ENCODE measurements at places on chromosomes 1 and 21.

GRCh38 chr1:116411784-116412479 is 38.9 kb downstream of the ATP1A1 start:
- DNase-seq: no peak

GRCh38 chr1:60034999-60035398 is 38.6 kb downstream of the C1orf87 start:
- no peak for DNase-seq

DNA sequence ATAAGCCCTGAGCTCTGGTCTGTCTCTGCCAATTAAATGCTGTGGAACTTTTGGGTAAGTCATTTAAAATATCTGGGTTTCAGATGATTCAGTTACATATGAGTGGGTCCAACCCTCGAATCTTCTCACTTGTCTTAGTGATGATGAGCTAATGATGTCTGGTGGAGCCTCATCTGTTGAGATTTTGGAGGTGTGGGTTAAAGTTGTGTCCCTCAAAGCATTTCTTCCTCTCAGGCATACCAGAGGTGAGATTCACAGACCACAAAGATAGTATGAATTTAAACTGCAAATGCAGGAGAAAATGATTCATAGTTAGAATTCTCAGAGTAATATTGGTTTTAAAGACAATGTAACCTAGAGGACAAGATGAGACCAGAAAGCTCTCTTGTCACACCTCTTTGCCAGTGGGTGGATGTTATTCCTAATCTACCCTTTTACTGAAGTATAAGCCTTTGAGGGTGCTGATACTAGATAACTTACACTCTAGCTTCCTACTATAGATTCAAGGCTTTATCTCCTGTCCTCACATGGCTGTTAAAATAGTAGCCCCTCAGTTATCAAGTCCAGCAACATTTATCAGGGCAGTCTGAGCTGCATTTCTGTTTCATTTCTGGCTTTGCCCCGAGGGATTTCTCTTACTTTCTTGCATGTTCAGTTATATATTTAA is 90.7 kb downstream of the MT1HL1 start:
- no peak for DNase-seq

DNA sequence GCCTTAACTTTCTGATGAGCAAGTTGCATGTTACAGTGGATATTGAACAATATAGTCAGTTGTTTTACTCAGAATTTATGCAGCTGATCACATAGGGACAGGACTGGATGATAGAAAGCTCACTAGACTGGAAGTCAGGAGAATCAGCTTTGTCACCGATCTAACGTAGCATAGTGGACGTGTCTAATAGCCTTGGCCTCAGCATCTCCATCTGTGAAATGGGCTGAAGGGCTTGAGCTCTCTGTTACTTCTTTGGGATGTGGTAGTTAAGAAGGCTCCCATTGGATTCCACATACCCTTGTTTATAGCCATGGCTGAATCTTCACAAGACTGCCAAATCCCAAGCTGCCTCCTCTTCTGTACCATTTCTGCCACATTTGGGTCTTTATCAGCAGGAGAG is 190.6 kb downstream of the GRIK1 start:
- DNase-seq: no peak

DNA sequence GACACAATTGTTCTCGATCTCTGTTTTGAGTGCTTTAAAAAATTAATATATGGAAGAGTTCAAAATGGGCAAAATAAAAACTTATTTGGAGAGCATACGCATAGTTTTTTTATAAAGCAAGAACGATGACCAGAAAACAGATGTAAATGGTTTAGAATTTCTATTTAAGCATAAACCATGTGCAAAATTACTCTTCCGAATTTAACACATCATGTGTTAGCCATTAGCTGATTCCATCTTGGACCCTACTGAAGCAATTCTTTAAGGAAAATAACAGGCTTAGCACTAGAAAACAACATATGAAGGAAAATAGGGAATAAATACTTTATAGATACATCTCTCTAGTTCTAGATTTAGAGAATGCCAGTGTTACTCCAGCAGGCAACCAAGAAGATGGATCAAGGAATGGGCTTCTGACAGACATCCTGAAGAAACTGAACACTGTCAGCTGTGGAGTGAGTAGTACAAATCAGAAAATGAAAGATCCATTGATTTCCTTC is 26.7 kb downstream of the CDC7 start:
- DNase-seq: no peak

- DNase-seq: no peak
Observed at GRCh38 chr1:212261361-212261929, 23.8 kb upstream of the PPP2R5A start.

- DNase-seq: no peak
Observed at GRCh38 chr1:165857046-165857801, 29.8 kb downstream of the UCK2 start.

DNA sequence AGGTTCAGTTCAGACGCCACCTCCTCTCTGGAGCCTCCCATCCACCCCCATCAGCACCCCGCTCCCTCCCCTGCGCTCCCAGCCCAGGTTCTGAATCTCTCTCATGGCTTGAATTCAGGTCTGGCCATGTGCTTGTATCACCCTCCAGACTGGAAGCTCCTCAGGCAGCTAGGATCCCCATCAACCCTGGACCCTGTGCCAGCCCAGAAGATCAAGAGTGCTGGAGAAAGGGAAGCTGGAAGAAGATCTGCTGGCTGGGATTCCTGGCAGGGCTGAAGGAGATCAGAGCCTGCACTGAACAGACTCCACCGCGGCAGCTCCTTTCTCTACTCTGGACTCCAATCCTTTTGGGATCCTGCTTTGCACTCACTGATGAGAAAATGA is 11.7 kb upstream of the TINAGL1 start:
- no peak for DNase-seq

- no peak for DNase-seq
Observed at GRCh38 chr1:55141295-55141893, 73.8 kb downstream of the USP24 start.

DNA sequence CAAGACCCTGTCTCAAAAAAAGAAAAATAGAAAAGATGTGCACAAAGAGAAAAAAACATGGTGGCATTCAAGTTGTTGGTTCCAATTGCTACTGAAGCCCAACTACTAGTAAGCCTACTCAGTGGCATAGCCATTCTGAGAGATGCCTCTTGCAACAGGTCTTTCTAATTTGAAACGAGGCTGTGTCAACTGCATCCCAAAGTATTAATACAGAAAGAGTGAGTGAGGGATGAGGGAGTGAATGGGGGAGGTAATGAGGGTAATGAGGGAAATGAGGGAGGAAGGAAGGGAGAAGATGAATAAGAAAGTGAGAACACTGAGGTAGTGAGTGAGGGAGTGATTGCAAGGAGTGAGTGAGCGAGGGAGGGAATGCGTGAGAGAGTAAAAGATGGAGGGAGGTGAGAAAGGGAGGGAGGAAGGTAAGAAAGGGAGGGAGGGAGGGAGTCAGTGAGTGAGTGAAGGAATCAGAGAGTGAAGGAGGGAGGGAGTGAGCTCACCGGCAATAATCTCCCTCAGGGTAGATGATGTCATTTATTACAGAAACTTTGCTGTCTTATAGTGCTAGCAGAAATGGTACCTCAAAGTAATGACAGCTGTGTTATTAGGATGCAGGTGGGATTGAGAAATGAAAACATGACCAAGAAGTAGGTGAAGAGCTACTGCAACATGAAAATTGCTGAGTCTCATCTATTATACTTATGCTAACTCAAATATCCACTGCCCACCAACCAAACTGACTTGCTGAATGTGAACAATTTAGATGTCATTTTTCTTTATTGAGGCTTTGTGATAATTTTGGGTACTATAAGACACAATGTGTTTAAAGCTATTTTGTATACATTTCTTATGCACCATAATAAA is 75.6 kb upstream of the ADAM30 start:
- no peak for DNase-seq

- no peak for DNase-seq
Observed at GRCh38 chr1:100443811-100444571, 91.7 kb downstream of the CDC14A start.

DNA sequence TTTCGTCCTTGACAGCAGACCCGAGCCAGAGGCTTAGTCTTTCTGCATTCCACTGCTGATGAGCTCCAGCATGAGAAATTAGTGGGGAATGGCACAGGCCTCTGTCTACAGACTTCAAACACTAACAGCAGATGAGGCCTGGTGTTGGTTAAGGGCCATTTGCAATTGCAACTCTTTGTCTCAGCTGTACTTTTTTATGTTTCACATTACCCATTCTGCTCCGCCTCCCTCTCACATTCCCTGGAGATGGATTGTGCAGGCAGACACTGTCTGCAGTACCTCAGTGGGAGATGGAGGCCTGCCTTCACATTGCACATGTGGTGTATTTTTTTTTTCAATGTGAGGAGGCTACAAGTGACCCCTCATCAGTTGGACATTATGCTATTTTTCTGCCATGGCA is 370.2 kb downstream of the DUSP10 start:
- DNase-seq: no peak

DNA sequence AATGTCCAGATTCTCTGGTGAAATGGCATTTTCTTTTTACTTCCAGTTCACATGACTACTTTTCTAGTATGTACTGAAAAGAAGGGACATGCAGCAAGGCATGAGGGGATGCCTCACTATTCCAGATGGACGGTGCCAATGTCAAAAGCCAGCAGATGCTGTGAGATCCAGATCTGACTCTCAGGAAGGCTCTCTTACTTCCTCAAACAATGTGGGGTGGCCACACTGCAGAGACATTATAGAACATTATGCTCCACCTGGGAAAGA is 17.7 kb downstream of the CRYZ start:
- no peak for DNase-seq

DNA sequence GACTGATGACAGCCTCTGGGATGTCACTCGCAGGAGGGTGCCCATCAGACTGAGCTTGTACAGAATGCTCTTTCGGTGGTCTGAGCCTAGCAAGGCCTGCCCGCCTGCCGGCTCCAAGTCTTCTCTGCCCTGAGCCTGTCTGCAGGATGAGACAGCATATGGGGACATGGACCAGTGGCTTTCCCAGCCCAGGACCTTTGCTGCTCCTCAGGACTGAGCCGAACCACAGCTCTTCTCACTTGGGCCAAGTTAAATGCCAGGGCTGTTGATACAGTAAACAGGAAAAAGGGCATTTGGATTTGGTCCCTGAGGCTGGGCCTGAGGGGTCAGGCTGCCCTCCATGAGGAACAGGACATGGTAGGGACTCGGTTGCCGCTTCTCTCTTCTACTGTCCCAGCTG is 64.3 kb upstream of the EPS8L3 start:
- DNase-seq: no peak

DNA sequence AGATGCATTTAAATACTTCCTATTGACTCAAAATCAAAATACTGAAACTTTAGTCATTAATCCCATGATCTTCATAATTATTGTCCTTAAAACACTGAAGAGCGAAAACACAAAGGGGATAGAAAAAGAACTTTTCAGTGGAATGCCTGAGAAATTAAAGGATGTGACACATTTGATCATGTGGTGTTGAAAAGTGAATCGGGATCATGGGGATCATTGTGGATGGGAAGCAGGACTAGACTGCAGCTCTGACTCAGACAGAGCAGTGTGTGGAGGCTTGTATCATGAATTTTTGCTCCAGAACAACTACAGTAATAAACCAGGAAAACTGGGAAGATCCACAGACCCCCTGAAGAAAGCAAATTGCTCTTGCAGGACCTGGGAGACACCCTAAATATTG is 161.1 kb upstream of the CXADR start:
- no peak for DNase-seq

DNA sequence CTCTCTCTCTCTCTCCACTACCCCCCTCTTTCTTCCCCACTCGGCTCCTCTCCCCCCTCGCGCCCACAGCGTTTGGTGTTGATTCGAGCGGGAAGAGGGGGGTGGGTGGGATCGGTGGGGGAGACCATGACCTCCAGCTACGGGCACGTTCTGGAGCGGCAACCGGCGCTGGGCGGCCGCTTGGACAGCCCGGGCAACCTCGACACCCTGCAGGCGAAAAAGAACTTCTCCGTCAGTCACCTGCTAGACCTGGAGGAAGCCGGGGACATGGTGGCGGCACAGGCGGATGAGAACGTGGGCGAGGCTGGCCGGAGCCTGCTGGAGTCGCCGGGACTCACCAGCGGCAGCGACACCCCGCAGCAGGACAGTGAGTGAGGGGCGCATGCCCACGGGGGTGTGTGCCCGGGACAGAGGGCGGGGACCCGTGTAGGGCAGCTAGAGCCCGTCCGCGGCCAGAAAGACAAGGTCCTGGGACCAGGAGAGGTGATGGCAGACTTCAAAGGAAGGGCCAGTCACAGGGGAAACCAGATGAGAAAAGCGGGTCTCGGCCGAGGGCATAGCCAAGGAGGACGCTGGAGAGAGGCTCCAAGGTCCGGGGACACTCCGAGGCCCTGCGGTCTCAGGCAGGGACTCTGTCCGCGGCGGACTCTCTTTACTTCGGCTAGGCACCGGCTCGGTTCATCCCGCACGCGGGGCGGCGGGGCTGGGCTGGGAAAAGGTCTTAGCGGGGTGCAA is at the start of gene PRRX1:
Gene PRRX1 (plus strand): TSS at position 39 of the 735 bp plus-strand sequence. CDS start 88 bp downstream, at position 127.
- no peak for DNase-seq

- no peak for DNase-seq
Observed at GRCh38 chr1:20358761-20359263, 68.1 kb downstream of the VWA5B1 start.

- DNase-seq: no peak
Observed at GRCh38 chr1:3457910-3458883, 3.7 kb downstream of the ARHGEF16 start.

- DNase-seq: no peak
Observed at GRCh38 chr1:237152506-237153335, 110.7 kb downstream of the RYR2 start.

DNA sequence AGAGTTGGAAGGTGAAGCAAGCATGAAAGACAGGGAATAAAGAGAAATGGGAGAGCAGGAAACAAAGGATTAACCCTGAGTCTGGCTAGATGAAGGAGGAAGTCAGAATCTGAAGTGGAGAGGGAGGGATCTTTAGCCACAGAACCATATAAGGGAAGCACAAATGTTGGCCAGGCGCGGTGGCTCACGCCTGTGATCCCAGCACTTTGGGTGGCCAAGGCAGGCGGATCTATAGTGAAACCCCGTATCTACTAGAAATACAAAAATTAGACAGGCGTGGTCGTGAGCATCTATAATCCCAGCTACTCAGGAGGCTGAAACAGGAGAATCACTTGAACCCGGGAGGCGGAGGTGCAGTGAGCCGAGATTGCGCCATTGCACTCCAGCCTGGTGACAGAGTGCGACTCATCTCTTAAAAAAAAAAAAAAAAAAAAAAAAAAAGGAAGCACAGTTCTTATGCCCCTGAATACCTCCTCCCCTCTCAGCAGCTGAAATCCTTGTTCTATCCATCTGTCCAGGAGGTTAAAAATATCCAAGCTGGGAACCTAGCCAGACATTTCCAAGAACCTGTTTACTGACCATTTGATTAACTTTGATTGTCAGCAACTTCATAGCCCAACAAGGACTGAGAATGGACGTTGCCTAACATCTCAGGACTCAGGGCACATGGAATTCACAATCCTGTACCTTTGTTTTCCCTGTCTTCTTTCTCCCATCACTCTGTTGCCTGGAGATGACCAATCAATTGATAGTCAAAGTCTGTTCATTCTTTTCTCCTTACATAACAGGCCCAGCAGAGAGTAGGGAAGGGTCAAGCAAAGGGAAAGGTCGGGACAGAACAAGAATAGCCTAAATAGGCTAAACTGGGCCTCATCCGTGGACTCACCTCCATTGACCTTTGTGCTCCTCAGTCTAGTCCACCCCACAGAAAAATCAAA is 10.6 kb downstream of the TXNIP start:
- no peak for DNase-seq

GRCh38 chr1:47742890-47743760 is 254.1 kb downstream of the TRABD2B start:
- no peak for DNase-seq

GRCh38 chr1:37234941-37235418 is 200.7 kb upstream of the GRIK3 start:
- no peak for DNase-seq

GRCh38 chr1:203083463-203083921 is 2.3 kb downstream of the MYOG start:
- no peak for DNase-seq

- no peak for DNase-seq
Observed at GRCh38 chr1:222310836-222311235, 237.1 kb downstream of the HHIPL2 start.
